ENCODE measurements at places on chromosomes 5 and 9.

- no peak for DNase-seq
Observed at GRCh38 chr5:135578685-135579341, at the start of gene CXCL14. Gene CXCL14, minus strand, starts transcription at chr5:135578991. Its CDS starts 213 bp downstream, at chr5:135578778.

GRCh38 chr9:126229501-126229900 is 97.1 kb upstream of the MVB12B start:
- no peak for DNase-seq

- DNase-seq: no peak
Observed at GRCh38 chr5:172597755-172598155, 43.3 kb upstream of the NEURL1B start.

GRCh38 chr5:150106674-150107426 is 20.5 kb upstream of the CSF1R start:
- DNase-seq: no peak

GRCh38 chr5:79227484-79228025 is 8.4 kb upstream of the JMY start:
- no peak for DNase-seq

DNA sequence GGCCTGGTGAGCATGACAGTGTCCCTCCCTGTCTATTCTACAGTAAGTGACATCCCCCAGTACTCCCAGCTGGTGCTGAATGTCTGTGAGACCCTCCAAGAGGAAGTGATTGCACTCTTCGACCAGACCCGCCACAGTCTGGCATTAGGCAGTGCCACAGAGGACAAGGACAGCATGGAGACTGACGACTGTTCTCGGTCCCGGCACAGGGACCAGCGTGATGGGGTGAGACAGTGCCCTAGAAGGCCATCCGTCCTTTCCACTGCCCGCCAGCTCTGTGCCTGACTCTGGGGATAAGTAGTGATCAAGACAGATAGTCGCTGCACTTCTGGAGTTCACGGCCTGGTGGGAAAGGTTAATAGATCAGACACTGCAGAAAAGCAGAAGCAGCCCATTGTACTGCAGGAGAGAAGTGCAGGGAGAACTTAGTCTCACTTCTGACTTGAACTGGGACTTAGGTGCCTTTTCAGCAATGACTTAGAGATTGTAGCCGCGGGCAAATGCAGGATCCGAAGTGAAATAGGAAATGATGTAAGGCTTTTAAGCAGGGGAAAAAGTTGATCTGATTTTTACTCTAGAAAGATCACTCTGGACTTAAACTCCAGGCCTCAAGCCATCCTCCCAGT is 28.4 kb downstream of the SH3GLB2 start:
- no peak for DNase-seq

GRCh38 chr9:63859475-63860215 is 1425.4 kb downstream of the FOXD4L5 start:
- no peak for DNase-seq

GRCh38 chr9:109901201-109901600 is 121.2 kb downstream of the PALM2AKAP2 start:
- DNase-seq: no peak

DNA sequence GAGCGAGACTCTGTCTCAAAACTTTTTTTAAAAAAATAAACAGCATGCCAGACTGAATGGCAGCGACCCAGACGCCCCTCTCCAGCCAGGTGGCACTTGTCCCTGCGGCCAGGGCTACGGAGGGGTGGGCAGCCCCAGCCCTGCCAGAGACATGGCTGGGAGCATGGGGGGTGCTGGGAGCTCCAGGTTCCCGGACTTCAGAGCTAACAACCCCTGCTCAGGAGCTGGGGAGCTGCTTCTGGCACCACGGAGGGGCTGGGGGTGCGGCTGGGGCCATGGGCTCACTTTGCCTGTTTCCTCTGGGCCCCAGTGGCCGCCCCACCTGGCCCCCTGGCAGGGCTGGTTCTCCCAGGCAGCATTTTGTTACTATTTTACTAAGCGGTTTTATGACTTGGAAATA is 49.9 kb downstream of the SLC12A7 start:
- no peak for DNase-seq

DNA sequence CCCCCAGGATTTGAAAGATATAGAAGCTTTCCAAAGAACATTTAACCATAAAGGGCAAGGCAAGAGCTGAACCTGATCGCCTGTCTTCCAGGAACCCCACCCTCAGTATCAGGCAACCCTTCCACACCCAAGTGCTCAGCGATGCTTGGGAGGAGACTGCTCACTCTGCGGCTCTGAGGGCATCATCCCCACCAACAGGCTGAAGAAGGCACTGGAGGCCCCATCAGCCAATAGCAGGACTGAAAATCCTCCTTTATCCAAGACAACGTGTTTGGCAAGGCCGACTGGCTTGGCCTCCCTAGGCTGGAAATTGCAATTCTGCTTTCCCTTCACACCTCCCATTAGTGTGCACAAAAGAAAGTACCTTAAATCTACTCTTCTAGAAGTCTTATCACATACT is 1.4 kb upstream of the PPP2CA start:
- no peak for DNase-seq

DNA sequence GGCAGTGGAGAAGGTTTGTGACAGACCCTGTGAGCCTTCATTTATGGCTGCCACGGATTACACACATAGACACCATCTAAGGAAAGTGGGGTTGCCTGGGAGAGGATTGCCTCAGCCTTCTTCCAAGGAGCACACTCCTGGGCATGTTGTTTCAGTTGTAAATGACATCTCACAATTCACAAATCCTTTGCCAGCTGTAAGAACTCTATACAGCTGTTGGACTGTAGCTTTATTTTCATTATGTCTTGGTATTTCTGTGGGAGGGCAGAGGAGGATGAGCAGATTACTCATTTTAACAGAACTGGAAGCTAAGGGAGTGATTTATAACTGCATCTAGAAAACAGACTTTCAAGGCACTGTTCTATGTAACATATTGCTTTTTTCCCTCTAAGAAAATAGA is 25.6 kb downstream of the MELK start:
- DNase-seq: no peak

- no peak for DNase-seq
Observed at GRCh38 chr9:108272349-108272899, 583.4 kb downstream of the ACTL7B start.

GRCh38 chr9:101201630-101202029 is 173.1 kb downstream of the PLPPR1 start:
- no peak for DNase-seq

DNA sequence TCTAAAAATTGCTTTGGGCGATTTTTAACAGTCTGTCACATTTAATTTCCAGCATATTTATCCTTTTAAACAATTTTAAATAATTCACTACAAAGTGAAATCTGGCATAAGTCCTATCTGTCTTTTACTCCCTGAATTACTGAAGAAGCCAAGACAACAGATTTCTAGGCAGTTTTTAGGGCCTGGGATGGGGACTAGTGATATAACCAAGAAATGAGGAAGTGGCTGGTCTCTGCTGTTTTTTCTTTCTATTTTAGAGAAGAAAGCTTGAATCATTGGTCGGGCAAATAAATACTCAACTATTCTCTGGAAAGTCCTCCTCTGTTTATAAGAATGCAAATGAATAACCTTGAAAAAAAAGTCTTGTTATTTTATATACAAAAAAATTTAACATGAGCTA is 79.7 kb upstream of the SSBP2 start:
- no peak for DNase-seq

DNA sequence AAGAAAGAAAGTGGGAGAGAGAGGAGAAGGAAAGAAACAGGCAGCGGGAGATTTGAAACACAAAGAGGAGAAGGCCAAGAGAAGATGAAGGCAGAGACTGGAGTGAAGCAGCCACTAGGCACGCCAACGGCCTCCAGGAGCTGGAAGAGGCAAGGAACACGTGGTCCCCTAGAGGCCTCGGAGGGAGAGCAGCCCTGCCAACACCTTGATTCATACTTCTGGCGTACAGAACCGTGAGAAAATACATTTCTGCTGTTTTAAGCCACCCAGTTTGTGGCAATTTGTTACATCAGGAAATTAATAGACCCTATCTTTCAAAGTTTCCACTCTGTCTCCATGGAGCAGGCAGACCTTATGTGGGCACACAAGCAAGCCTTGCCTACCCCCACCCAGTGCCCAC is 133.4 kb downstream of the ACTL7B start:
- no peak for DNase-seq

- DNase-seq: no peak
Observed at GRCh38 chr5:150948539-150948938, 43.8 kb upstream of the ZNF300 start.

GRCh38 chr5:164335837-164336236 is 830.4 kb downstream of the MAT2B start:
- no peak for DNase-seq

- DNase-seq: no peak
Observed at GRCh38 chr9:78848061-78848460, 551.1 kb downstream of the PSAT1 start.

DNA sequence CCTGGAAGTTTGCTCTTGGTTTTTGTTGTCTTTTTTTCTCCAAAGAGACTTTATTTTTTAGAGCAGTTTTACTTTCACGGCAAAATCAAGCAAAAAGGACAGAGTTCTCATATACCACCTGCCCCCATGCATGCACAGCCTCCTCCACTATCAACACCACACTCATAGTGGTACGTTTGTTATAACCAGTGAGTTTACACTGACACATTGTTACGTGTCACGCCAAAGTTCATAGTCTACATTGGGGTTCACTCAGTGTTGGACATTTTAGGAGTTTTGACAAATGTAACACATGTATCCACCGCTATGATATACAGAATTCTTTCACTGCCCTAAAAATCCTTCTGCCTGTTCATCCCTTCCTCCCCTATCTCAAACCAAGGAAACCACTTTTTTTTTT is 7.5 kb upstream of the ICE1 start:
- DNase-seq: no peak

DNA sequence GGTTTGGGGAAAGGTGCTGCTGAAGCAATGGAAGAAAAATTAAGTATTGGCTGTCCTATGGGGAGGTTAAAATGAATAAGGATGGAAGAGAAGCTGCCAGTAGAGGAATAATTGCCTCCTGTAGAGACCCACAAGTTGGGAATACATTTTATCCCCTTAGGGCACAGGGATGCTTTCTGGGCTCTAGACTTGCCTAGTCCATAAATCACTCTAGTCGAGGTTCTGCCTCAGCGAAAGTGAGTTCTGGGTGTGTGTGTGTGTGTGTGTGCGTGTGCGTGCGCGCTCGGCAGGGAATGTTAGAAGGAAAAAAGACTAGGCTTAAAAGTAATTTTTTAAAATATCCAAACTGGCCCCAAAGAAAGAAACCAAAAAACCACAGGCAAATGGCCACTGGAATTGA is 291.6 kb downstream of the DOCK8 start:
- no peak for DNase-seq

- DNase-seq: no peak
Observed at GRCh38 chr9:125999504-125999881, 252.3 kb downstream of the PBX3 start.
